ENCODE measurements at places on chromosomes 7 and 10. TPM values are rescaled to one million over a fixed set of nuclear protein-coding genes. Genes with fewer than 3 reads are reported as not detected.

- no peak for DNase-seq
These were observed 816.2 kb downstream of the NRG3 start for GRCh38 chr10:82691211-82691610.

GRCh38 chr10:103373544-103373943, 5.8 kb downstream of the TAF5 start:
- DNase-seq: no peak

DNA sequence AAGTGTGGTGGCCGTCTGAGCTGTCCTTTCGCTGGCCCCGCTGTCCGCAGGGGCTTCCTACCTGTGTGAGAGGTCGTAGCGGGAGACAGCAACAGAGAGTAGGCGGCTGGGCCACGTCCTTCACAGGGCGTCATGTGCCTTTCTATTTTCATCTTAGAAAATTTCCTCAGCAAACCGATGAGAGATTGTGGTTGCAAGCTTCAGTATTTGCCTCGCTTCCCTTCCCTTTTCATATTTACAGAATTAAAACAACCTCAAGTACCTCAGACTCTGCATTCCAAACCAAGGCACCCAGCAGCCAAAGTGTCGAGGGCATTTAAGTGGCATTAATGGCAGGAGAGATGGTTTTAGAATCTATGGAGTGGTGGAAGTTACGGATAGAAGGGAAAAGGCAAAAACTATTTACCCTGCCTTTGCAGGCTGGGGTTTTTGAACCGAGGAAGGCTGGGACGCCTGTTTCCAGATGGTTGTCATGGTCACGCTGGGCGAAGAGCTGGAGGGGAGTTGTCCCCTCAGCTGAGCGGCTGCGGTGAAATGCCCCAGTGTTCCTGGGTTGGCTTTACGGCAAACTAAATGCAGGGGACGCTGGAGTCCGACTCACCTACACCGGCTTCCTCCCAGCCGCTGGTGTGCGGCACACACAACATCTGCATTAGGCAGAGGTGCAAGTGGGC, 41.9 kb downstream of the WIPI2 start:
- no peak for DNase-seq

GRCh38 chr10:32327364-32327691, 19.6 kb downstream of the EPC1 start:
- DNase-seq: peak; percentile 20

Gene MACC1
- total RNA-seq: 7.9 TPM

- DNase-seq: peak; percentile 82
These were observed at the start of gene SRI for GRCh38 chr7:88219781-88220747. Gene SRI, minus strand, starts transcription at chr7:88220038. Its CDS starts 12 bp downstream, at chr7:88220026.

DNA sequence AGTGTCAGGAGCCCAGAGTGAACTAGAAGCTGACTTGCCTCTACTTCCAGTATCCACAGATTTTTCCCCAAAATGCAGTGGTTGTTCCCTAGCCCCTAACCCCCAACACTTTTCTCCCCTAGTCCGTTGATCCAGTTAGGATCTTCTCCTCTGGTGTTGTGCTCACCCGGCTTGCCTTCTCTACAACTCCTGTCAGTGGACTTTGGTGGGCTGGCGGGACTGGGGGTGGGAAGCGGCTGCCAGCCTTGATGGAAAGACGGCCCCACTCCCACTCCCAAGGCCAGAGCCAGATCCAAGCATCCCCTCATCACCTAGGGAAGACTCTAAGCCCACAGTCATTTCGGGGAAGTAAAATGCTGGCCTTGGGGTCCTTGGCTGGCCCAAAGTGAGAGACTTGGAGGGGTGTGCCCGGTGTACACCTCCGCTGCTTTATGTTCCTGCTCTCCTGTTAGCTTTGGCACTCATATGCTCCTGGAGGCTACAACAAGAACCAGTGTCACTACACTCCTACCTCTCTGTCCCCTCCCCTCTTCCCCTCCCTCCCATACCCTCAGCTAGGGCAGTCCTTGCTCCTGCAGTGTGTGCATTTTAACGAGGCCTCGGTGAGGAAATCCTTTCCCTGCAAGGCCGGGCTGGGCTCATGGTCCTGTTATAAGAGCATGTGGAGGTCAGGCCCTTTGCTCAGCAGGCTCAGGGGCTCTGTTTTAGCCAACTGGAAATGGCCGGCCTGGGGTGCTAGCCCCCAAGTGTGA, 930 bp upstream of the HOXA10 start:
- no peak for DNase-seq

Measured in foreskin keratinocyte (primary cell).